ENCODE measurements at places on chromosomes 4 and X. TPM values are rescaled to one million over a fixed set of nuclear protein-coding genes. Genes with fewer than 3 reads are reported as not detected.

Gene F11
- total RNA-seq: not detected

Gene GAGE12J
- not detected for total RNA-seq

Gene MAGEA2
- total RNA-seq: not detected

Gene MAGEC2
- total RNA-seq: not detected

Gene SYP
- total RNA-seq: 5.3 TPM

Gene SLC34A2
- not detected for total RNA-seq

All from activated CD4-positive, alpha-beta T cell treated with anti-CD3 and anti-CD28 coated beads, Interleukin-2, amount 10 ng/mL, durations not matched to agents 24 days and 14 days (primary cell).